ENCODE measurements at places on chromosomes 6 and 20.

DNA sequence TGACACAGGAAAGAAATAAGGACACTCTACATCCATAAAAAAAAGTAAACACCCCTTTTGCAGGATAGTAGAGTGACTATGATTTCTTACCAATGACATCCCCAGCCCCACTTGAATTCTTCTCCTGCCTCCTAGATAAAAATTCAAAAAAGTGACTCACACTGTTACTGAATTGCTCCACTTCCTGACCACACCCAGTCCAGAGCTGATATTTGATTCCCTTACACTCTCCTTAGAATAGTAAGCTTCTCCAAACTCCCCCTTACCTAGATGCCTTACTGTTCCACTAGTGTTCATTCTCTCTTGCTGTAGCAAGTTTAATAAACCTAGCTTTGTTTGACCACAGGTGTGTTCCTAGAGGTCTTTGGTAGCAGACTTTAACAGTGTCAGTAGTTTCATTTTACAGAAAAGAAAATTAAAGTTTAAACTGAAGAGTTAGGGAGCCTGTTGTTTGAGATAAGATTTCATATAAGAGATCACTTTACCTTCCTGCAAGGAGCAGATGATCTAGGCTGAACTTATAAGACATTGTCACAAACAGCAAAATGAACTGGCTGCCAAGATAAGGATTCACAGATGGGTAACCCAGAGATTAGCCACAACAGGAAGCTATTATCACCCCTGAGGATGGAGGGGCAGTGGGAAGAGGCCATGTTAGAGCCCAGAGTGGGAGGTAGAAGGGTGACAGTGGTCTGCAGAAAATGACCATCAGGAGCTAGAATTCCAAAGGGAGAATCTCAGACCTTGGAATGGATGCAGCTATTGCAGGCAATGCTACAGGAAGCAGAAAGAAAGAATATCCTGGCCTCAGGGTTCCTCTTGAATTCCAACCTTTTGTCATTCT is 28.4 kb upstream of the BTN3A2 start:
- DNase-seq, result no peak

DNA sequence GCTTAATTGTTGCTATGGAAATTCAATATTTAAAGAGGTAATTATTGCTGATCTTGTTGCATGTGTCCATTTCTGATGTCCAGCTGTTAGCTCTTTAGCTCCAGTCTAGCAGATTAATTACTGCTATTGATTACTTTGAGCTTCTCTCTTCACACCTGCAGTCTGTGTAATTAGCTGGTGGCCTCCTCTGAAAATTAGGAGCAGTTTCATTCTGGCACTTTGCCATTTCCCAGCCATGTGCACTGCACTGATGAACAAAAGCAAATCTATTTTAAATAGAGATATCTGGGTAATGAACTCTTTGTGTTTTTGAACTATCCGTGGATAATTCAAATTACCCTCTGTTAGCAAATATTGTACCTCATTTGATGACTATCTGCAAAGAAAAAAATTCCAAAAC is 275.9 kb downstream of the RNF144B start:
- DNase-seq, result no peak

GRCh38 chr6:154450498-154450897 is 60.0 kb downstream of the CNKSR3 start:
- no peak for DNase-seq

DNA sequence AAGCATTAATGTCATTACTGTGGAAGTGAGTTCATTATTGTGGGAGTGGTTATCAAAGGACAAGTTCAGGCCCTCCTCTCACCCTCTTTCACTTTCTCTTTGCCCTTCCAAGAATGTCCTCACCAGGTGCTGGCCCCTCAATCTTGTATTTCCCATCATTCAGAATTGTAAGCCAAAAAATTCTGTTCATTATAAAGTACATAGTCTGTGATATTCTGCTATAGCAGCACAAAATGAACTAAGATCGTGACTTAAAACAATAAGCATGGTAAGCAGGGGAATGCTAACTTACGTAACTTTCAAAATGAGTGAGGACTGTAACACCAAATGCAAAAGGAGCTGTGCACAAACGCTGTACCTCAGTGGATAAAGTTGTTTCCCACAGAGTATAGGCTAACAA is 515.7 kb upstream of the BTBD3 start:
- no peak for DNase-seq

- DNase-seq, result no peak
Measured at GRCh38 chr20:64140061-64140931, 24.0 kb upstream of the MYT1 start.
